ENCODE measurements at places on chromosomes 12 and 14.

DNA sequence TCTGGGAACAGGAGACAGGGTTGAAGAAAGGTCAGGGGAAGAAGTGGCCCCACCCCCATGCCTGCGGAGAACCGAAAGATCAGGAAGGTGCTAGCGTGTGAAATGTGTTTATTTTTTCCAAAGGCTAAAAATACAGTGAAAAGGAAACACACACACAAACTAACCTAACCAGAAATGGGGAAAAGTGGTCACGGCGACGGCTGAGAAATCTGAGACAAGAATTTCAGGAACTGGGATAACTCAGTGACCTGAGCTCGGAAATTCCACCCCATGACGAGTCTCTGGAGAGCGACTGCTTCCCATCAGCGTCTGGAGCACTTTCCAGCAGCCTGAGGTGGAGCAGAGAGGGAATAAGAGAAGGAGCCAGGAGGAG lies 16.6 kb upstream of the RND1 start:
- DNase-seq = no peak

- DNase-seq = no peak
Measured at GRCh38 chr12:45909041-45909713, 81.2 kb downstream of the SCAF11 start.

DNA sequence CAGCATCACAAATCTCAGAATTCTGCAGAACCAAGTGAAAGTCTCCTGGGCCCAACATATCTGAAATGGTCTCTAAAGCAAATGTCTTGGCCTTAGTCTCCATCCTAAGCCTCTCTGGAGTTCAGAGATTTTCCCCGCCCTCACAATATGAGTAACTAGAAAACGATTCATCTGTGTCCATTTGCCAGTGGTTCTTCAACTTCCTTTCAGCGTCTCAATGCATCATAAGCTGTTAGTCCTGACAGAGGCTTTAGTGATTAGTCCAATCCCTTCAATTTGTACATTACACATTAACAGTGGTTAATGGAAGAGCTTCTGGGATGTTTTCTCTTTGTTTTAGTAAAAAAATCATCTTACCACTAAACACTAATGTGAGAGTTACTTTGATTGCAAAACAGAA lies 17.4 kb downstream of the NPC2 start:
- no peak for DNase-seq

GRCh38 chr14:102622262-102622885 lies 29.9 kb downstream of the RCOR1 start:
- no peak for DNase-seq

DNA sequence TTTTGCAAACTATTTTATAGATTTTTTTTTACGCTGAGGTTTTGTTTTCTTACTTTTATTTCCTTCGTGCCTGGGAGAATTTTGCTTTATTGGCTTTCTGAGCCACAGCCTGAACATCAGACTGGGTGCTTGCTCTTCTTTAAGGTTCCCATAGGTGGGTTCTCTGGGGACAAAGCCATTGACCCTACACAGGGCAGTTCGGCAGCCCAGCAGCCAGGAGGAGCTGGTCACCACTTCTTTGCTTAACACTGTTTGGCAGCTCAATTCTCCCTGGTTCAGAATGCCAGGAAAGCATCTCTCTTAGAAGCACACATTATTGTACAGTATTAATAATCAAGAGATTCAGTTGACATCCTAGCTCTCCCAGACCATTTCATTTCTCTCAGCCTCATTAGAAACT lies 140.8 kb upstream of the NEDD1 start:
- DNase-seq = no peak

- DNase-seq = no peak
Measured at GRCh38 chr12:65432651-65433050, 154.2 kb downstream of the MSRB3 start.

- DNase-seq = no peak
Measured at GRCh38 chr14:64855721-64856528, 23.8 kb downstream of the SPTB start.

- DNase-seq = no peak
Measured at GRCh38 chr12:72369423-72369959, 97.3 kb downstream of the TRHDE start.

GRCh38 chr12:51785906-51786305 lies 62.6 kb downstream of the FIGNL2 start:
- no peak for DNase-seq

- no peak for DNase-seq
Measured at GRCh38 chr12:120181991-120182631, 12.4 kb downstream of the GCN1 start.

GRCh38 chr12:92478692-92479091 lies 224.1 kb upstream of the PLEKHG7 start:
- DNase-seq = no peak

DNA sequence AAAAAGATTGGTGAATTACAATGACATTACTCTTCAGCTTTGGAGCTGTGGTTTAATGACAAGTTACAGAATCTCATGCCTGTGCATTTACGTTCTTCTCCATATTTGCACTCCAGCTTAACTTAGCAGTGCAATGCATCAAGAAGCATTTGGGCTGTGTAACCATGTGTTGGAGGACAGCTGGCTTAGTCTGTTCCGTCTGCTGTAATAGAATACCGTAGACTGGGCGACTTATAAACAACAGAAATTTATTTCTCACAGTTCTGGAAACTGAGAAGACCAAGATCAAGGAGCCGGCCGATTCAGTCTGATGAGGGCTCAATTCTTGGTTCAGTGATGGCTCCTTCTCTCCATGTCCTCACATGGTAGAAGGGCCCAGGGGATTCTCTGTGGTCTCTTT lies 943.5 kb downstream of the BCL11B start:
- DNase-seq = no peak

DNA sequence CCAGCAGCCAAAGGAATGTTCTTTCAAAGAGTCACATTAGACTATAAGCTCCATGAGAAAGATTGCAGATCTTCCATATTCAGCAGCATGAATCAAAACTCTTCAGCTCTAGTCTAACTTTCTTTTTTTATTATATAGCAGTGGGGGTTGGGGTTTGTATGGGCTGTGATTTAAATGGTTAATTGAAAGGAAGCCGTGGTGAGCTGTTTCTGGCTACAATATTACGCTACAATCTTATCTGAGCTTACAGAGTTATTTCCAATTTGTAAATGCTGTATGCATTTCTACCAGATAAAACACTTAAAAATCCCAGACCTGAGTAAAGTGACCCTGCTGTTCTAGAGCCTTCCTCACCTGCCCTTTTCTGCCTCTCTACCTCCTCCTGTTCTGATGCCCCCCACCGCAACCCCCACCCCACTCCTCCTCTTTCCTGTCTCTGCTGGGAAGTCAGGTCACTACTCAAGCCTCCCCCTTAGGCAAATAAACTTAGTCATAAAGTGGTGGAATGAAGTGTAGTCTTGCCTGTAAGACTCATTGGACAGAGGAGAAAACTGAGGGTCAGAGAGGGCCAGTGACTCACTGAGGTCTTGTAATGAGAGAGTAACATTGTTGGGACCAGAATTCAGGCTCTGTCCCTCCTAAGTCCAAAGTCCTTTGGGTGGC lies 1089.5 kb downstream of the BCL11B start:
- no peak for DNase-seq

GRCh38 chr12:9039397-9039977 lies 50.1 kb downstream of the KLRG1 start:
- DNase-seq = peak; percentile 69

GRCh38 chr12:32471591-32472001 lies 72.2 kb downstream of the FGD4 start:
- no peak for DNase-seq

- DNase-seq = no peak
Measured at GRCh38 chr14:31078766-31079165, 52.6 kb upstream of the STRN3 start.

DNA sequence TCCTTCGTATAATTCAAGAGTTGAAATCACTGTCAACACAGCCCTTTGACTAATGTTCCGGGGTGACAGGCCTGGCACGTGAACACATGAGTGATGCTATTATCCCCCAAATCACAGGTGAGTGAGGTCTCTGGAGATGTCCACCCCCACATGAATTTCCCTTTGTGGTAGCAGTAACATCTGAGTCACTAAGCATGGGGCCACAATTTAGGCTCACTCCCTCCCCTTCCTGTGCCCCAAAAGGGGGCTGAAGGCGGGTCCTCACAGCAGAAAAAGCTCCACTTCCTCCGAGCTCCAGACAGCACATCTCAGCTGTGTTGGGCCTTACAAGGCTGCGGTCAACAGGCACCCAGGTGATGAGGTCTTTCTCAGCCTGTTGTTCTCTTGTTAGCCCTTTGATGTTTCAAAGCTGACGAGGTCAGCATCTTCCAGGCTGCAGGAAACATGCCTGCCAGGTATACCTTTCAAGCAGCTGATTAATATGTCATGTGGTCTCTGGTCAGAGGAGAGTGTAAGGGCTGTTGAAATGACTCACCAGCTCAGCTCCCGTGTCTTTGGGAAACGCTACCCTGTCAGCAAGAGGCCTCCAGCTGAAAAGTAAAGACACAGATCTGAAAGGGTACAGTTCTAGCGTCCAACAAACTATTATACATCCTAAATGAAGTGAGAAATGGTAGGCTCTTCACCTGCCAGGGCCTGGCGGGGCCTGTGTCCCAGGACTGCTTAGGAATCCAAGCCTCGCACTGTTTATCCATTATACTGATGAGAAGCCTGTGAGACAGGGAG lies 107.3 kb downstream of the ZFP36L1 start:
- DNase-seq = peak; percentile 97

- DNase-seq = no peak
Measured at GRCh38 chr14:67360470-67361206, 510 bp downstream of the EIF2S1 start.

DNA sequence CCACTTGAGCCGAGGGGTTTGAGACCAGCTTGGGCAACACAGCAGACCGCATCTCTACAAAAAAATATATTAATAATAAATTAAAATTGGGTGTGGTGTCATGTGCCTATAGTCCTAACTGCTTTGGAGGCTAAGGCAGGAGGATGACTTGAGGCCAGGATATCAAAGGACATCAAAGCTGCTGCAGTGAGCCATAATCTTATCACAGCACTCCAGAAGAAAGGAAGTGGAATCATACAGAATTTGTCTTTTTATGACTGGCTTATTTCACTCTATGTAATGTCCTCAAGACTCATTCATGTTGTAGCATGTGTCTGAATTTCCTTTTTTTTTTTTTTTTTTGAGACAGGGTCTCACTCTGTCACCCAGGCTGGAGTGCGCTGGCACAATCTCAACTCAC lies 43.9 kb upstream of the NUDT4 start:
- no peak for DNase-seq

- DNase-seq = peak; percentile 34
Measured at GRCh38 chr12:113056631-113057488, at the start of gene DTX1. Gene DTX1, plus strand, starts transcription at chr12:113056730. Its CDS starts 1,463 bp downstream, at chr12:113058193.

GRCh38 chr12:15933751-15934150 lies 22.6 kb downstream of the DERA start:
- no peak for DNase-seq

DNA sequence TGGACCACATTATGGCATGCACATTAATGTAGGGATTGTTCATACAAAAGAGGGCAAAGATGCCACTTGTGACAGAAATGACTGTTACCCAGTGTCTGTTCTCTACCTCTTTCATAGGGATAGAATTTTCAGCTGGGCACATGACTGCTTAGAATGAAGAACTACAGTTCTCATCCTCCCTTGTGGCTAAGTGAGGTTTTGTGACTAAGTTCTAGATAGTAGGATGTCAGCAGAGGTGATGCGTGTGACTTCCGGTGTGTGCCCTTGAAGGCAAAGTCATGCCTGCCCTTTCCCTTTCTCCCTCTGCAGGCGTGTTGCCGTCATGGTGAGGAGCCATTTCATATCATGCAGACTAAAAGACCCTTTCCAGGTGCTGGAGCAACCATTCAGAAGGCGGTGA lies 99.3 kb downstream of the CACNA1C start:
- no peak for DNase-seq

DNA sequence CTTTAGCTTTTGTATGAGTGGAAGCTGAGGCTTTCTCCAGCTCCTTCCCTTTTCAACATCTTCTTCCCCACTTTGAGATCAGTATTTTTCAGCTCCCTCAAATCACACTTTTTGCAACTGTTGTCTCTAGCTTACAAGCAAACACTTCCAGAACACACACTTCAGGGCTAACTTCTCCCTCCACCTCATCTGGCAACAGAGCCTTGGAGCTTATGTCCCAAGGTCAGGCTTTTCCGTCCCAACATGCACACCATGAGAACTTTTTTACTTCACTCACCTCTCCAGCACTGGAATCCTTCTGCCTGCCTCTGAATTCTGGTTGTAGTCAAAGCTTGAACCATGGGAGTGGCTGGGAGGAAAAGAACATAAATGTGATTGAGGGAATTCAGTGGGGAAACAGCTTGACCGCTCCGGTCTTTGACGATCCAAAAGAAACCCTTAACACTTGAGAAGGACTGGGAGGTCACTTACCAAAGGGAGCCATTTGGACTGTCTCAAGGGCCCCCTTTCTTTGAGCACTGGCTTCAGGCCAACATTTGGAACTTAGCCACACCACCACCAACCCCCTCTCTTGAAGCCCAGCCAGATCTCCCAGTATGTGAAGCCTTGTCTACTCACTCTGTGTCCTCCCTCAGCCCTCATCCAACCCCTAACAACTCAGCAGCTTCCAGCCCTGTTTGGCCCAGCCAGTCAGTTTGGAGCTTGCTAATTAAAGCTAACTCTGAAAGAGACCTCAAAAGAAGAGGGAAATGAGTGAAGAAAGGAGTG lies 3.9 kb upstream of the BLOC1S1 start:
- DNase-seq = no peak

GRCh38 chr12:2644683-2645405 lies 149.9 kb upstream of the FKBP4 start:
- DNase-seq = no peak

DNA sequence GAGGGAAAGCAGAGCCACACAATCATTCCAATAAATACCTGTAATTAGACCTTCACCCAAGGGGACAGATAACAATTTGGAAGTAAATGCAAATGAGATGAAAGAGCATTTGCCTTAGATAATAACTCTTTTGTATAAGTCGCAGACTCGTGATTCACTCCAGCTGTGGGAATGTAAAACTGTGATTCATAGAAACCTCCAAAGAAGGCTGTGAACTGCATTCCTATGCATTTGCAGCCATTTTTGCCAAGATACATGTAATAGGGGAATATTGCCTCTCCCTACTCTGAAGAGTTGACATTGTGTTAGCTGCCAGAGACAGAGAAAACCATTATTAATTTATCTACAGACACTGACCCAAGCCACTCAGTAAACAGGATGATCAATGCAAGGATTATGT lies 181.9 kb upstream of the ARHGAP5 start:
- no peak for DNase-seq

- no peak for DNase-seq
Measured at GRCh38 chr14:89336338-89336737, 80.7 kb downstream of the FOXN3 start.

DNA sequence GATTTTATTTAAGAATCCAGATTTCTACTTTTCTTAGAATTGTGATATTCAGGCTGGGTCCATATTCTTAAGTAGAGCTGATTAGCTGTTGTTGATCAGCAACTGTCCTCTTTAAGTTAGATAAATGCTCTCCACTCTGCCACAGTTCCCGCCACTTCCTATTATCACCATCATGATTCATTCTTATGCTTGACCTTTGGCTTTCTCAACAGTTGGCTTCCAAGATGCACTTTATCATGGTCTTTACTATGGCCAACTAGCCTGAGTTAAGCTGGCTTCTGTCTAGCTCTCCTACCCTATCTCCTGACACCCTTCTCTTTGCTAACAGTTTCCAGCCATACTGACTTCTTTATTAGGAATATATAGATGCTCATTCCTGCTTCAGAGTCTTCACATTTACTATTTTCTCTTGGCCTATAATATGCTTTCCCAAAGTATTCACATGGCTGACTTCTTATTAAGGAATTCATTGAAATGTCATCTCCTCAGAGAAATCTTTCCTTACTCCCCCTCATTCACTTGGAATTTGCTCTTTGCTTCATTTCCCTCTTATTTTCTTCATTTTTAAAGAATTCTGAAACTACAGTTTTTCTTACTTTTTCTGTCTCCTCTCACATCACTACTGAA lies 149.0 kb upstream of the IGF1 start:
- DNase-seq = no peak

Data from CD4-positive, CD25-positive, alpha-beta regulatory T cell (primary cell).